ENCODE measurements at places on chromosomes 1 and 21.

- no peak for DNase-seq
Observed at GRCh38 chr1:38973659-38974437, 17.2 kb upstream of the AKIRIN1 start.

GRCh38 chr1:164707868-164708331 lies 148.9 kb downstream of the PBX1 start:
- DNase-seq, result no peak

- DNase-seq, result no peak
Observed at GRCh38 chr21:34043333-34043732, 30.0 kb upstream of the MRPS6 start.

GRCh38 chr1:183079712-183080388 lies 56.6 kb downstream of the LAMC1 start:
- DNase-seq, result no peak

DNA sequence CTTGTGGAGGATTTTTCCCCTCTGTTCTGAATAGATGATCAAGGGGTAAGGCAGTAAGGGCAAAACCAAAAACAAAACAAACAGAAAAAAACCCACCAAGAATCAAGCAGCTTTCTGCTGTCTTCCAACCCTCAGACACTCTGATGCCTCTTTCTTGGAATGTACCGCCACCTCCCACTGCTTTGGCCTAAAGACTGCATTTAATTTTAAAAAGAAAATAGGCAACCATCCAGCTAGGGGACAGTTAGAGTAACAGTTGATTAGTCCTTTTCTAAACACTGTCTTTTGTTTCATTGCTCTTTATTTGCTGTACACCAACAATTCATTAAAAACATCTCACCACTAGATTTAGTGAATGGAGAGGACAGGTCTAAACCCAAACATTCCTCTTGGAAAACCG lies 21.5 kb downstream of the WLS start:
- no peak for DNase-seq

GRCh38 chr1:53732912-53733317 lies 6.0 kb downstream of the GLIS1 start:
- DNase-seq, result no peak

- no peak for DNase-seq
Observed at GRCh38 chr1:108664481-108664880, 3.6 kb upstream of the HENMT1 start.

DNA sequence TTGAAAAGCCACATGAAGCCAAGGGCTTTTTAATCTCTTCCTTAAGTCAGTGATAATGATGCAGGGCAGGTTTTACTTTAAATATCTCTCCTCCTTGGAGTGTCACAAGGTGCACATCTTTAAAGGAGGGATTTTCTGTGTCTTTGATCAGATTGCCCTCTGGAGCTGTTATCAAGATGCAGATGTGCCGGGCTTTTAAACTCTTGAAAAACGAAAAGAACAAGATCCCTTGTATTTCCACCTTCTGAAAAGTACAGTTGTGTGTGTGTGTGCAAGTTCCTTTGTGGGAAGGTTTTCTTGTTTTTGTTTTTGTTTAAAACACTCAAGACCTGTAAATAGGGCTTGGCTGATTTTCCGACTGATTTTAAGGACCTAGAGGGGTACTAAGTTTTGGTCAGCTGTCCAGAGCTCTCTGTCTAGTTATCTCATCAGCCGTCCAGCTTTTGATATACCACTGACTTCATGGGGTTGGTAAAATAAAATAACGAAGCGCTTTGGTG lies 1.6 kb downstream of the MARK1 start:
- DNase-seq, result no peak

DNA sequence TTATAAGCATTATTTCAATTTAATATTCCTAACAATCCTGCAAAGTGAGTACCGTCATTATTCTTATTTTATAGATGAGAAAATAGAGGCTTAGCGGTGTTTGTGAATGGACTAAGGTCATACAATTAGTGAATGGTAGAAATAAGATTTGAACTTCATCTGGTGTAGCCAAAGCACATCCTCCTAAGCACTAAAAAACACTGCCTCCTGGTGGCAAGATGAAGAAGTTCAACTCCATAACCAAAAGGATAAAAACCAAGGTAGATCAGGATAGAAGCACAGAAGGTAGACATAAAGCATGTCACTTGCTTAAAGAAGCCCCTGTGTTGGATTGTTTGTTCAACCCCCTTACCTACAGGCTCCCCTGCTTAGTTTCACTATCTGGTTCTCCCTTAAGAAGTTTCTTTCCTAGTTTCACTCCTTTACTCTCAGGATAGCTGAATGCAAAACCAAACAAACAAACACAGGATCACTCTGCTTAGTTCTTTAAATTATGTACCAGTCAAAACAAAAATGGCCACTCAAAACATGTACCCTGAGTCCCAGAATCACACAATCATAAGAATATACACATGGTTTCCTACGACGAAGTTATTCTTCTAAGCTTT lies 12.7 kb upstream of the AIM2 start:
- DNase-seq, result no peak
